ENCODE measurements at places on chromosomes 3 and 15.

DNA sequence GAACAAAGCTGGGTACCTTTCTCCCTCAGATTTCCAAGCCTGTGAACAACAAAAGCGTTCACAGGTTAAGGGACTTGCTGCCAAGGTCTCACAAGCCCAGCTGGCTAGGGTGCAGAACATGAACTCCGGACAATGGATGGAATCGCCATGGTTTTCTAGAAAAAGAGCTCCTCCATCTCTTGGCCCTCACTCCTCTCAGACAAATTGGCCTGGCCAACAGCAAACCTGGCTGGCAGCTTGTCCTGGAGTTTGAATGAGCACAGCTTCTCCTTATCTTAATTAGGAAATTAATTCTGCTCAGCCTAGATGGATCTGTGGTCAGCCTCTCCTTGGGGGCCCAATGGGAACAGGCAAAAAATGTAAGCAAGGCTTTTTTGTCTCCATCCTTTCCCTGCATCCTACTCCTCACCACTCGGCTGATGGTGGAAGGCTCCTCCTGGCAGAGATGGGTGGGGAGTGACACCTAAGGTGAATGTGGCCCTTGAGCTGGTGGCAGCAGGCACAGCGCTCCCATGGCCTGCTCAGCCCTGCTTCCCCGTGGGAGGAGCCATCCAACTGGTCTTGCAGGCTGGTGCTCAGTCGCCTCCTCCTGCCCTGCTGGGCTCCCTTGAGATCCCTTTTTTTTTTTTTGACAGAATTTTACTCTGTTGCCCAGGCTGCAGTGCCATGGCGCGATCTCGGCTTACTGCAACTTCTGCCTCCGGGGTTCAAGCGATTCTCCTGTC lies 5.8 kb downstream of the KLHL25 start:
- no peak for DNase-seq

DNA sequence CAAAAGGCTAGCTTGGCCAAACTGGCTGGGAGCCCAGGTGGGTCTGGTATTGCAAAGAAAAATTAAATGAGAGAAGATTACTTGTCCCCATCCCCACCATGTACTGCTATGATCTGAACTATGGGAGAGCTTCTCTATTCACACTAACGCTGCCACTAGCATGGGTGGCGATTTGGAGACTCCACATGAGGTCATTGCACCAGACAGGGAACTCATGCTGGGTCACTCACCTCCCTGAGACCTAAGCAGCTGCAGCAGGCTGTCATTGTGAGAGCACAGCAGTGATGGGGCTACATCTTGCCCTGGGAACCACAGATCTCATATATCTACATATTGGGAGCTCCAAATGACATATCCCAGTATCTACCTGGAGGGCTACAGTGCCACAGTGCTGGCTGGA lies 36.3 kb upstream of the NECTIN3 start:
- DNase-seq: no peak

DNA sequence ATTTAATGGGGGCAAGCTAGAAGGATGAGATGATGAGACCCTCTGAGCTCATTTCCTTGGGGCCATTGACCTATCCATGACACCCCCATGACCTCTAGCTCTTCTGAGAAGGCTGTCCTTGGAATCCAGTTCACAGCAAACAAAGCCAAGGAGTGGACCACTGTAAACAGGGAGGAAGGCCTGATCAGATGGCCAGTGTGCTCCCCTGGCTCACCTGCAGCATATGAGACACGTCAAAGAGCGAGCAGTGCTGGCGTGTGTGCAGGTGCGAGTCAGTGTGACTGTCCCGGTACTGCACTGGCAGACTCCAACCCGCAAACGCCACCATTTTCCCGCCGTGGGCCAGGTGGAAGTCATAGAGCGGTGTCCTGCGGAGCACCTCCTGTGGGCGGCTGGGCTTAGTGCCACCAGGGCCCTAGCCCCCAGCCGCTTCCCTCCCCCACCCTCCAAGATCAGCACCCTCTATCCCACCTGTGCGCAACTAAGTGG lies 339 bp downstream of the AMT start:
- no peak for DNase-seq

GRCh38 chr3:128297401-128298138 lies 144.3 kb downstream of the EEFSEC start:
- no peak for DNase-seq

- DNase-seq: no peak
Observed at GRCh38 chr3:16686679-16687078, 81.5 kb upstream of the DAZL start.

GRCh38 chr15:68384451-68385239 lies 47.3 kb downstream of the ITGA11 start:
- no peak for DNase-seq

GRCh38 chr3:50551054-50551659 lies 16.4 kb downstream of the C3orf18 start:
- DNase-seq: no peak

GRCh38 chr3:190764231-190765134 lies 98.0 kb downstream of the GMNC start:
- DNase-seq: no peak

- DNase-seq: no peak
Observed at GRCh38 chr3:106191211-106191610, 322.4 kb upstream of the CBLB start.

GRCh38 chr15:39095218-39095879 lies 485.5 kb upstream of the THBS1 start:
- no peak for DNase-seq

DNA sequence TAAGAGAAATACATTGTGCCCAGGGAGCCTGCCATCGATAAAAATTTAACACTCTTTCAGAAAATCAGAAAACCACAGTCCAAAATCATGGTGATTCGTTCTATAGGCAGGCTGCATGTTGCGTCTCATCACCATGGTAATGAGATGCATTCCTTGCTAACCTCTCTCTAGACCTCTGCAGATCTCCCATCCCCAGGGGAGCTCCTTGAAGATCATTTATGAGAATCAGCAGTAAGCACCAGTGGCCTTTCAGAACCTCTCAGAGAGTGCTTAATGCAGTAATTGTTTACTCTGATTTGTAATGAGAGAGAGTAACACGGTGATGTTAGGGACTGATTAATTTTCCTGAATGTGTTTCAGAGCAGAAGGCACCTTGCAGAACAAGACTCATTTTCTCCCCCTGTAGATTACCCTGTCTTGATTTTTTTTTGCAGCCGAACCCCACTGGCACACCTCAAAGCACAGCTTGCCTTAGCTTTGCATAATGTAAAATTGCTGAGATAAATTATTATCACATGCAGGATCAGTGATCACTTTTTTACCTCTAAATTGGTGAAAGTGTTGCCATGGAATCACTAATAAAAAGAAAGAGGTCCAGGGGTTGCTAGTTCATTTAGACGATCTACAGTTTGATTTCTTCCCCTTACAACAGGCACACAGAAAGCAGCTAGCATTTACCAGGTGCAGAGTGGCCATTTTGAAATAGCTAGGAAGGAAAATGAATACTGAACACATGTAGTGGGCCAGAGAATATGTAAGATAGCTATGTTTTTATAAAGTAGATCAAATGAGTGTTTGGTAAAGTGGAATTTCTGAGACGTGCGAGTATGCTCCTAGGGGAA lies 98.9 kb upstream of the CHL1 start:
- DNase-seq: no peak

GRCh38 chr15:59304034-59304795 lies 68.5 kb downstream of the MYO1E start:
- DNase-seq: no peak

GRCh38 chr15:93019090-93019489 lies 69.9 kb downstream of the RGMA start:
- no peak for DNase-seq

DNA sequence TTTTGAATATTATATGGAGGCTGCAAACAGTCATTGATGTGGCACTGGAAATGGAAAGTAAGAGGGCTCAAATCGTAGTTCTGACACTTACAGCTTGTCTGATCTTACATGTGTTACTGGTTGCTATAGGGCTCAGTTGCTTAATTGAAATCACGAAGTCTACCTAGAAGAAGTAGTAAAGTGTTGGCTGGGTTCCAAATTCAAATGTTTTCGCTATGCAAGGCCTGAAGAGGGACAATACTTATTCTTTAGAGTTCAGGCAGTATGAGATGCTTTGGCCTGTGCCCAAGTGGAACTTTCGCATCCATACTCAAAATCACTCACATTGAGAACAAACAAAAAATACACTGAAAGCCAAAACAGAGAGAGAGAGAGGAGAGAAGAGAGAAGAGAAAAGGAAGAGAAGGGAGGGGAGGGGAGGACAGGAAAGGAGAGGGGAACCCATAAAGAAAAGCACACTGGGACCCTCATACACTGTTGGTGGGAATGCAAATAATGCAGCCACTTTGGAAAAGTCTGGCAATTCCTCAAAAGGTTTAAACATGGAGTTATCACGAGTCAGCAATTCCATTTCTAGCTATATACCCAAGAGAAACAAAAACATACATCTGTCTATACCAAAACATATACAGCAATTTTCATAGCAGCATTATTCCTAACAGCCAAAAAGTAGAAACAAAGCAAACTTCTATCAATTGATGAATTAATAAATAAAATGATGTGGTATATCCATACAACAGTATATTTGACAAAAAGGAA lies 2.9 kb upstream of the FXR1 start:
- no peak for DNase-seq

DNA sequence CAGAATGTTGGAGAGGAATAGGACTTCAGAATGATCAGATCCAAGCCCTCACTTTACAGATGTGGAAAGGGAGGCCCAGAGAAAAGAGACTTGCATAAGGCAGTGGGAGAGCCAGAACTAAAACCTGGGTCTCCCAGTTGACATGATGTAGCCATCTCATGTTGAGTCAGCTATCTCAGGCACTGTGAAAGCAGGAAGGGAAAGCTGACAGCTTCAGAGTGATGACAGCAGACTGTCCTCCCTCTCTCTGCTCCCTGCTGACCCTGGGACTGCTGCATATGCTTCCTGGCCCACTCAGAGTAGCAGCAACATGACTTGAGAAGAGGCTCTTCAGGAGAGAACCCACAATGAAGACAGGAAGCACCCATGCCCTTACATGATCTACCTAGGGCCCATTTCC lies 14.7 kb downstream of the FHIT start:
- DNase-seq: no peak

DNA sequence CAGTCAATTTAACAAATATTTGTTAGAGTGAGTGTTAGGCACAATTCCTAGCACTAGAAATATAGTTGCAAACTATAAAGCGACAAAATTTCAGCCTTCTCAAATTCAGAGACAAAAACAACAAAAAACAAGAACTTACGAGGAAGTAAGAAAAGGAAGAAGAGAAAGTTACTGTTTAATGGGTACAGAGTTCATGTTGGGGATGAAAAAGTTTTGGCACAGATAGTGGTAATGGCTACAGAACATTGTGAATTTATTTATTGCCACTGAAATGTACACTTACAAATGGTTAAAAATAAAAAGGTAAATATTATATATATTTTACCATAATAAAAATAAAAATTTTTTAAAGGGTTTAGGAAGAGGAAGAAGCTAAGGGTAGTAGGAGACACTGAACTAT lies 21.3 kb downstream of the CCDC14 start:
- no peak for DNase-seq

DNA sequence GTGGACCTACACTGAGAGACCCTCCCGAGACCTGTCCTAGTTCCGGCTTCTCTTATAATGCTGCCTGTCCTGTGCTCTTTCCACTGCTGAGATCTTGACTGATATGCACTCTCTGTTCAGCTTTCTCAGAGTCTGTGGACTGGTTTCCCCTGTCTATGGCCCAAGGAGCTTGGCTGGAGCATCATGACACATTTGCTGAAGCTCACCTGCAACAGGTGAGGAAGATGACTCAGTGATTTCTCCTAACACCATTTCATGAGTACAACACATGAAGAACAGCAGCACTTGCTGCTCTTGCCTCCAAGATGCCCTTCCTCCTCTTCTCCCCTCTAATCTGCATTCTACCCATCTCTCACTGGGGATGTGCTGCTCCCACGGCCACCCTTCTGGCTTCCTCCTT lies 92.1 kb downstream of the DUT start:
- no peak for DNase-seq

GRCh38 chr3:72013084-72013483 lies 228.1 kb upstream of the PROK2 start:
- DNase-seq: no peak

DNA sequence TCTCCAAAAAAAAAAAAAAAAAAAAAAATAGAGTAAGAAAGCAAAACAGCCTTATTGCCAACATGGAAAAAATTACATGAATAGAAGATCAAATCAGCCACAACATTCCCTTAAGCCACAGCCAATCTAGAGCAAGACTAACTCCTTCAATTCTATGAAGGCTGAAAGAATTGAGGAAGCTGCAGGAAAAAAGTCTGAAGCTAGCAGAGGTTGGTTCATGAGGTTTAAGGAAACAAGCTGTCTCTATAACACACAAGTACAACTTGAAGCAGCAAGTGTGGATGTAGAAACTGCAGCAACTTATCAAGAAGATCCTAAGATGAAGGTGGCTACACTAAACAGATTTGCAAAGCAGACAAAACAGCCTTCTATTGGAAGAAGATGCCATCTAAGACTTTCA lies 9.3 kb downstream of the PARL start:
- no peak for DNase-seq

DNA sequence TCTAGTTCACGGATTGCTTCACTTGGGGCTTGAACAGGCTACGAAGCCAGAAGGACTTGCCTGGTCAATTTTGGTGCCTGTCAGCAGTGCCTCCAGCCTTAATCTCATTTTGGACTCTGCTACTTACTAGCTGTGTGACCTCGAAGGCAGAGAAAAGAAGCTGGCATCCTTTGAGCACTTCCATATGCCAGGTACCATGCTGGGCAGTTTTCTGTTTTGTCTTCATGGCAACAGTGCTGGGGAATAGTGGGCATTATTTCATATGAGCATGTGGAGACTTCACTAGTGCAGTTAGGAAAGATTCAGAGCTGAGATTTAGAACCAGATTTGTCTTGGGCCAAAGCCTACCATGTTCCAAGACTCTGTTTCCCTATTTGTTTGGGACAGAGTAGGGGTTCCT lies 92.2 kb downstream of the LRTM1 start:
- DNase-seq: no peak

- peak; percentile 80 for DNase-seq
Observed at GRCh38 chr15:101206176-101206591, 45.7 kb downstream of the CHSY1 start.

DNA sequence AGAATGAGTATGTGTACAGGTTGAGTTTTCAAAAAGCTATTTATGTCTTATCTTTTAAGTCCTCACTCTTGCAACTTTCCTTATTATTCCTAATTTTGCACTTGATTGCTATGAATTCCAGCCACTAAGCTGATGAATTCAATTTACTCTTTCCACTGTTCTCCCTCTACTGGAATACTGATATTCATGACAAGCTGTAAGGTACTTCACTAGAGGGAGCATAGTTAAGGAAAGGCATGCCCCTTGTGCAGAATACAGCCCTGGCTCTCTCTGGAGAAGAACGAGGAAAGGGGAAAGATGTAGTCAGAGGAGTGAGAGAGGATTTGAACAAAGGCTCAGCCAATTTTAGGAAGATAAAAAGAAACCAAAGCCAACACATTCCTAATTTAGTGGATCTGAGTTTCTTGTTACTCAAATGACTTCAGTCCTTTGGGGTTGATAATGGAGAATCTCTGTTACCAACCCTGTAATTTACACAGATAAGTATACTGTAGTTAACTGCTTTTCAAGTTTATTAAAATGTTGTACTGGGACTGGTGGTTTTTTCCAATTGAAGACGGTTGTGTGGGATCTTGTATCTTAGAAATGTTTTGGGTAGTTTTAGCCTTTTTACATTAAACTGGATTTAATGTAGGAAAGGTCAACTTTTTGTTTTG lies 4.0 kb downstream of the SCAANT1 start:
- no peak for DNase-seq
